ENCODE measurements at places on chromosomes 2 and 18.
A peak's percentile ranks its signal among the peaks of the same experiment; 100 is the strongest.

DNA sequence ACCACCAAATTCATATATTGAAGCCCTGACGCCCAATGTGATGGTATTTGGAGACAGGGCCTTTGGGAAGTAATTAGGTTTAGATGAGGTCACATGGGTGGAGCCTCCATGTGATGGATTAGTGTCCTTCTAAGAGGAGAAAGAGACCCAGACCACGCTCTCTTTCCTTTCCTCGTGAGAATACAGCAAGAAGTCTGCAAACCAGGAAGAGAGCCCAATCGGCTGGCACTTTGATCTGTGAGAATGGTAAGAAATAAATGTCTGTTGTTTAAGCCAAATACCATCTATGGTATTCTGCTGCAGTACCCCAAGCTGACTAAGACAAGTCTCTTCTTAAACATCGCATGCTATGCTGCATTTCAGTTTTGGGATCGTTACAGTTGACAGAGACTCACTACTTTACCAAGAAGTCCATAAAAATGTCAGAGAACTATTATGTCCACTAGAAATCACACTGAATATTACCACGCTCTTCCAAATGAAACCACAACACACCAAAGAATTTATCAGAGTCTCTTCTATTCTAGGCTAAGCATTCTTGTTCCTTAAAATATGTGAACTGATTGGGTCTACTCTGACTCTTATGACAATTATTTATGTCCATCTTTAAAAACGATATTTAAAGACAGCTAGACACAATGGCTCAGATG, 48.5 kb downstream of the LPIN2 start:
- DNase-seq = no peak

DNA sequence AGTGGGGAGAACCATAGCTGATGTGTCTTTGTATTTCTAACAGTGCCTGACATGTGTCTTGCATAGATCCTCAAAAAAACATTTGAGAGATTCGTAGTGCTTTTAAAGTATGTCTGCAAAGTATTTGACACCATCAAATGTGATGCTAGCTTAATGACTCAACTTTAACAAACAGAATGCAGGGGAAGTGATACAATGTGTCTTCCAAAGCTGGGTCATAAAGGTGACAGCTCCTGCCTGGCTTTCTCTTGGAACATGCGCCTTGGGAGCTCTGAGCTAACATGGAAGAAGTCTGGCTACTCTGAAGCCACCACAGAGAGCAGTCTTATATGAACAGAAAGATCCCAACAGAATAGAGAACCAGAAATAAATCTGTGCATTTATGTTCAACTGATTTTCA, 78.2 kb downstream of the C1D start:
- DNase-seq = no peak

DNA sequence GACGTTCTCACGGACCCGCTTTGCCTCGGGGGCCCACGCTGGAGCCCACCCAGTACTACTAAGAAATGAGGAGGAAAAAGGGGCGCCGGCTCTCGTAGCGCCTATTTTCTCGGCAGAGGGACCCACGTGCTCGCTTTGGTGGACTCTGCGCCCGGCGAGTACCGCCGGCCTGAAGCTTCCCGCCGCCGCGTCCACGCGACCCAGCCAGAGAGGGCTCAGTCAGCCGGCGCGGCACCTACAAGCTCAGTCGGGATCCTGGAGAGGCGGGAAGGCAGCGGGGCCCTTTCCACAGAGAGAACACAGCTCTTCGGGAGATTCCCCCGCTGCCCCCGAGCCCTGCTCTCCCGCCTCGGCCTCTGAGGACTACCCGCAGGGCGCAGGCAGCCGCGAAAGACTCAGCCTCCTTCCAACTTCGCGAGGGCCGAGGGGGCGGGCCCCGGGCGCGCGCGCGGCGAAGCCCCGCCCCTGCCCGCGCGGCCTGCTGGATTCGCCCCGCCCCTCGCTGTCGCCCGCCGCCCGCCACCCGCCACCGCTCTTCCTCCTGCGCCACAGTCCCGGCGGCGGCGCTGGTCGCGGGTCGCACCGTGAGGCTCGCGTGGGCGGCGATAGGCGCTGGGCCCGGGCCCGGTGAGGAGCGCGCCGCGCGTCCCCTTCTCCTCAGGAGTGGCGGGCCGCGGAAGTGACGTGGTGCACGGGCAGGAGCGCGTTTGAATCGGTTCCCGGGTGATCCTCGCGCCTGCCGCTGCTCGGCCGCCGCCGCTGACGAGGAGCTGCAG, at the start of gene SMCHD1:
SMCHD1 (plus strand) TSS at position 549 of the 776 bp plus-strand sequence. CDS start 350 bp downstream, outside the sequence.
- peak; percentile 66 for DNase-seq

GRCh38 chr2:201107624-201108023, 8.3 kb upstream of the CFLAR start:
- no peak for DNase-seq

DNA sequence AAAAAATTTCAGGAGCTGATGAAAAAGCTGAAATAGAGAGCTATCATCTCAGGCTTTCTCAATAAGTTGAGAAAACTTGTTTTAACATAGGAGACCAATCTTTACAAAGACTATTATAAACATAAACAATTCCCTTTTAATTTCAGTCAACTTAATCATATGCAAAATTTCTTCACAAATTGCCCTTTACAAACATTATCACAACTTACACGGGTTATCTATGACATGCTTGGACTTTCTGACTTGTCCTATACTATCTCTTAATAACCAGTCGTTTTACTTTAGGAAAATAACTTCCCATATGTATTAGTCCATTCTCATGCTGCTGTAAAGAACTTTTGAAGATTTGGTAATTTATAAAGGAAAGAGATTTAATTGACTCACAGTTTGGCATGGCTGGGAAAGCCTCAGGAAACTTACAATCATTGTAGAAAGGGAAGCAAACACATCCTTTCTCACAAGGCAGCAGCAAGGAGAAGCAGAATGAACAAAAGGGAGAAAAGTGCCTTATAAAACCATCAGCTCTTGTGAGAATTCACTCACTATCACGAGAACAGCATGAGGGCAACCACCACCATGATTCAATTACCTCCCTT, 1583.7 kb upstream of the CELF4 start:
- no peak for DNase-seq

DNA sequence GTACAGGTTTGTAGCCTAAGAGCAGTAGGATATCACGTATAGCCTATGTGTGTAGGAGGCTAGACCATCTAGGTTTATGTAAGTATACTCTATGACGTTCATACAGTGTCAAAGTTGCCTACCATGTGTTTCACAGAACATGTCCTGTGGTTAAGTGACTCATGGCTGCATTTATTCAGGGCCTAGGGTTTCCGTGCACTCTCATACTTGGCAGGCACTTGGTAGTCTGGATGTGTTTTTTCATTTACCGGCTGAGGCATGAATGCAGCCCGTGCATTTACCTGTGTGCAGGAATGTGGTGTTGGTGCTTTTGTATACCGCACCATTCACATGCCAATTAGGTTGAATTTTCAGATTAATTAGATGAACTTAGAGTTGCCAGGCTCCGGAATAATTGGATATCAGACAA, 43.4 kb downstream of the MYL12B start:
- peak; percentile 0 for DNase-seq

- DNase-seq = no peak
Measured at GRCh38 chr2:25349397-25349796, 7.7 kb upstream of the DNMT3A start.

GRCh38 chr2:16537347-16537746, 128.3 kb downstream of the CYRIA start:
- no peak for DNase-seq

GRCh38 chr2:10277293-10278028, 25.2 kb upstream of the HPCAL1 start:
- DNase-seq = no peak

- DNase-seq = no peak
Measured at GRCh38 chr2:39304729-39305128, 61.0 kb upstream of the CDKL4 start.

- no peak for DNase-seq
Measured at GRCh38 chr2:208326016-208326415, 60.0 kb downstream of the PIKFYVE start.

- DNase-seq = no peak
Measured at GRCh38 chr2:20099780-20100179, 48.4 kb upstream of the LAPTM4A start.

DNA sequence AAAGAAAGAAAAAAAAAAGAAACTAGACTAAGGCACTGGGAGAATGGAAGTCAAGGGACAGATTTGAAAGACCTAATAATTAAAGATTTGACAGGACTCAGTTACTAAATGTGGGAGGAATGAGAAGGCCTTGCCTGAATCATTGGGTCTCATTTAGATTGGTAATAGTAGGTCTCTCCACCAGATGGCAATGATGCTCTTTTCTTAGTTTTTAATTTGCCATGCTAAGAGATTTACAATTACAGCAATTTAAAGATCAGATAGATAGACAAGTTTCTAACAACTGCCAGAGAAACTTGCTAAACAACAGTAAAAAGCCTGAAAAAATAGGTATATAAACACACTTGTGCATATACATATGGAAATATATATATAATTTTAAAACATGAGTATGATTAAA, 153.0 kb downstream of the TMEM247 start:
- DNase-seq = no peak

DNA sequence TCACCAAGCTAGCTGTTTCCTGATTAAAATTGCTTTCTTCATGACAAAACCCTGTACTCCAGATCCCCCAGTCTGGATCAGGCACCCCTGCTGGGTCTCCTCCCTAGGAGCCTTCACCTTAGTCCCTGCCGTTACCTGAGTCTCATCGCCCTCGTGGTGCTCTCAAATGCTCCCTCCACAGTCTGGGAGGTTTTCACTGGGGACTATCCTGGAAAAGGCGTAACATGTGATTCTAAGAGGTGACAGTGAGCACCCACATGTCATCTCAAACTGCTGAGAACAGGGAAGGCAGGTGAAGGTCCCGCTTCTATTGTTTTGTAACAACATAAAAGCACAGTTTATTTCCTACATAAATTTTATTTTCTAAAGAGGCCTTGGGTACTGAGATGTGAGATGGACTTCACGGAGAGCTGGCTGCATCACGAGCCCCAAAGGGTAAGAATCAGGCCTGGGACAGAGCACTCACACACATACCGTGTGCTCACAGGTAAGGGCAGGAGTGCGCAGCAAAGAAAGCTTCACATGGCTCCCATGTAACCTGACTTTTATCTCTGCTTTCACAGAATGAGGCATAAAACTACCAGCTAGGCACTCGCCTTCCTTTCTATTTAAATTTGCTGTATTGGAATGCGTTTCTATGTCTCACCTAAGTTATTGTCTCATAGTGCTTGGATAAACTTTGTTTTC, 531.5 kb downstream of the RNF144A start:
- DNase-seq = no peak

DNA sequence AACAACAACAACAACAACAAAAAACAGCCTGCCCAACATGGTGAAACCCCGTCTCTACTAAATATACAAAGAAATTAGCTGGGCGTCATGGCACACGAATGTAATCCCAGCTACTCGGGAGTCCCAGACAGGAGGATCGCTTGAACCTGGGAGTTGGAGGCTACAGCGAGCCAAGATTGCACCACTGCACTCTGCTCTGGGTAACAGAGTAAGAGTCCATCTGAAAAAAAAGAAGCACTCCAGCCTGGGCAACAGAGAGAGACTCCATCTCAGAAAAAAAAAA, 344.1 kb upstream of the PLGLB2 start:
- DNase-seq = no peak

- DNase-seq = no peak
Measured at GRCh38 chr2:144642856-144643255, 122.9 kb upstream of the ZEB2 start.

DNA sequence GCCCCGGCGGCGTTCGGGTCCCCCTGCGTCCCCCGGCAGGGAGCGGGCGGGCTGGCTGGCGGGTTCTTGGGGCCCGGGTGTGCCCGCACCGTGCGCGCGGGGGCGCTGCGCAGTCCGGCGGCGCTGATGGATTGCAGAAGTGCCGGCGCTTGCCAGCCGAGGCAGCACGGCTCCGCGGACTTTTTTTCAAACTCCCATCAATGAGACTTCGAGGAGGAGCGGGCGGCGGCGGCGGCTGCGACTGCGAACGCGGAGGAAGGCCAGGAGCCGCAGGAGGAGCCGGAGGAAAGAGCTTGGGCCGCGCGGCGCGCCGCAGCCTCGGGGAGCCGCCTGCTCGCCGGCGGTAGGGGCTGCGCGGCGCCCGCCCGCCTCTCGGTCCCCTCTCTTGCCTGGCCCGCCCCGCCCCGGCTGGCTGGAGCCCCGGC, at the start of gene GLI2:
GLI2 (plus strand) TSS at position 123 of the 425 bp plus-strand sequence. CDS start 61,453 bp downstream, outside the sequence.
- DNase-seq = no peak

GRCh38 chr2:152541712-152542111, 175.5 kb downstream of the PRPF40A start:
- DNase-seq = no peak

DNA sequence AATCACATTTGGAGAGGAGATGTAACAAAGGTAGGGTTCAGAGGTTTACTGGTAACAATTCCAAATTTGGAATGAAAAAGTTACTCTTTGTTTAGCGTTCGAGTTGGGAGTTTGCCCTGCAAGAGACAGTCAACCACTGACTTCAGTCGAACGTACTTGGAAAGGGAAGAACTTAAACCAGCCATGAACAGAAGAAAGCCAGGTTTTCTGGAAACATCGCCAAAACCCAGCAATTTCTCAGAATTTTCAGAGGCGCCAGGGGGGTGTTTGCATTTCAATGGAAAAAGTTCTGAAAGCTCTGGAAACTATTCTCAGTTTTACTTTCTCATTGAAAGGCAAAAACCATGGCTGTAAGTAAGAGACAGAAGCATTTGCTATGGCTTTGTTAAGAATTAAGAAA, 28.5 kb upstream of the AQP4 start:
- no peak for DNase-seq

GRCh38 chr2:173239644-173240043, 115.0 kb upstream of the CDCA7 start:
- no peak for DNase-seq

DNA sequence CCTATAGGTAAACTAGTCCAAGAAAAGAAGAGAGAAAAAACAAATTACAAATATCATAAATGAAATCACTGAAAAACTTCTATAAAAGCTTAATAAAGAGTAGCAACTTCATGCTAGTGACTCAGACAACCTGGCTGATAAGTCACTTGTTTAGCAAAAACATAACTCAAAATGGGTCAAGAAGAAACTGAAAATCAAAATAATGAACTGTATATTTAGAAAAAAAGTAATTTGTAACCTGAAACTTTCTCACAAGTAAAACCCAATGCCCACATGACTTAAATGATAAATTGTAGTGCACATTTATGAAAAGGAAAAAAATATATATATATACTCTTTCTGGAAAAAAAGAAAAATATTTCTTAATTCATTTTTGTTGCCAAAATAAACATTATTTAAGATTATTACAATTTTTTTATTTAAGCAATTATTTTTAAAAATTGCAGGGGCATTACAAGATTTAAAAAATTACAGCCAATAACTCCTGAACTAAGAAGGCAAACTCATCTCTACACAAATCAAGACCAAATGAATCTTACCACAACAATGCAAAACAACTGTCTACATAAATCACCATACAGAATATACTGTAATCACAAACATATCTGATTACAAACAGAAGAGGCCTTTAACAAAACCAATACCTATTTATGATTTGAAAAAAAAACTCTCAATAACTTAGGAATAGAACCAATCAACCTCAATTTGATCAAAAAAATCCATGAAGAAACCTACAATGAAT, 406.3 kb downstream of the CDH7 start:
- DNase-seq = no peak
